NCI-H446 (cell line): ENCODE measurements at places on chromosomes 5 and 9.
A peak's percentile ranks its signal among the peaks of the same experiment; 100 is the strongest.

DNA sequence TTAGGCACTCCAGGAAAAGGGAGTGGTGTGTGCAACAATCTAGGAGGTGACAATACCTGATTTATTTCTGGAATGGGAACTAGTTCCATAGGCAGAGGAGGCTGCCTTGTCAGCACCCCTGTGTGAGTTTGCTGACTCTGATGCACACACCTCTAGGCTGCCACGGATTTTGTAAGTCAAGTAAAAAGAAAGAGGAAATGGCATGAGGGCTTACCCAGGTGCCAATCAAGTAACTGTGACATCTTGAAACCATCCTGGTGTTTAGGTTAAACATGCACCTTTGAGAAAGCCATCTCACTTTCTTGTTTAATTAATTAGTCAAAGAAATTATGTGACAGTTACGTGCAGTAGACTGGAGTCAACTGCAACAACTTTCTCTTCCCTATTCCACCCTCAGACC is 32.3 kb upstream of the FAM81B start:
- no peak for DNase-seq

- no peak for DNase-seq
Measured at GRCh38 chr5:2917093-2917492, 165.6 kb upstream of the IRX2 start.

DNA sequence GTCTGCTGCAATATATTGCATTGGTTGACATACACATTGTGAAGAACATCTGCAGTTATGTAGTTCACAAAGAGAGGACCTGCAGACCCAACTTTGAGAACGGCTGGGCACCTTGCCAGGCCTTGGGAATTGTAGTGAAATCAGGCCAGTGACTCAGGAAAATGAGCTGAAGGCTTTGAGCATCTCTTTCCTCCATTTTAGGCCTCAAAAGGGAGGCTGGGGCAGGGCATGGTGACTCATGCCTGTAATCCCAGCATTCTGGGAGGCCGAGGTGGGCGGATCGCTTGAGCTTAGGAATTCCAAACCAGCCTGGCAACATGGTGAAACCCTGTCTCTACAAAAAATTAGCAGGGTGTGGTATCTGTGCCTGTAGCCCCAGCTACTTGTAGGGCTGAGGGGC is 1.4 kb upstream of the IPPK start:
- DNase-seq: no peak

DNA sequence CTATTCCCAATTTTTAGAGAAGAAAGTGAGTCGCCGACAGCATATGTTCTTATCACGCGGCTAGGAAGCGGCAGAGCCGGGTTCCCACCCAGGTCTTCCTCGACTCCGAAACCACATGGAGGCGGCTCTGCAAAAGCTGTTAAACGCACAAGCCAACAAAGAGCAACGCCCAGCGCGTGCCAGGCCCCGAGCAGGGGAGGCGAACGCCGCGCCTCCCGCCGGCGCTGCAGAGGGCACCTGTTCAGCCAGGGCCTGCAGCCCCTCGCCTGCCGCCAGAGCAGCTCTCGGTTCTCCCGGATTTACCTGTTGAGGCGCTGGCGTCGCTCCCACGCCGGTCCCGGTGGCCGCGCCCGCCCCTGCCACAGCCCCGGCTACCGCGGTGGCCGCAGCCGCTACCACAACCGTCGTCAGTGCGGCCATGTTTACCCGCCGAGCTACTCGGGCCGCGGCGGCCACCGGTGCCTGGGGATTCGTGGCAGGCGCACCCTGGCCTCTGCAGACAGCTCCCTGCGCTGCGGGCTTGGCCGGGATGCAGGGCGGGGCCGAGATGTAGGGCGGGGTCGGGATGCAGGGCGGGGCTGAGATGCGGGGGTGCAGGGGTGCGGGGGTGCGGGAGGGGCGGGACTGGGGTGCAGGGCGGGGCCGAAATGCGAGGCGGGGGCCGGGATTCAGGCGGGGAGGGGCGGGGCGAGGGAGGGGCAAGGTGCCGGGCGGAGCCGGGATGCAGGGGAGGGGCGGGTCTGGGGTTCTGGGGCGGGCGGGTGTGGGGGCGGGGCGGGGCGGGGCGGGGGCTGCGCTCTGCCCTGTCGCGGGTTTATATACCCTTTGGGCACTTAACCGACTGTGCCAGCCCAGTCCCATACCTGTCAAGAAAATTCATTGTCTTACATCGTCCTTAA is at the start of gene CCDC112:
TSS of gene CCDC112 (minus strand) at position 531 of the 899 bp plus-strand sequence. CDS start at position 420, 111 bp downstream.
- peak; percentile 86 for DNase-seq

DNA sequence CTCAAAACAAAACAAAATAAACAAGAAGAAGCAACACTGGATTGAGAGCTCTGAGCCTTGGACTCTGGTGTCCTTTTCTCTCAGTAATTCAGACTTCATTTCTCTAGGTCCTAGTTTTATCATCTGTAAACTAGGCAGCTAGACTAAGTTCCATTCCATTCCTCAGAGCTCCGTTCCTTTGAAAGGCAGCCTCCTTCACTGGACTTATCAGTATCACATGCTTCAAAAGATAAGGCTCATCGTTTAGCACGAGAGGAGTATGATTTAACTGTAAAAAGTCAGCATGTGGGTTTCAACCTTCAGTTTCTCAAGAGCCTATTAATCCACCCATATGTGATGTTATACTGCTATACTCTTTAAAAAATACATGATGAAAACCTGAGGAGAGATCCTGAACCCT is 1.6 kb downstream of the ATP10B start:
- no peak for DNase-seq

GRCh38 chr9:128286440-128286839 is 10.4 kb downstream of the SWI5 start:
- peak; percentile 55 for DNase-seq

GRCh38 chr5:72114629-72115028 is 7.4 kb downstream of the MAP1B start:
- no peak for DNase-seq

DNA sequence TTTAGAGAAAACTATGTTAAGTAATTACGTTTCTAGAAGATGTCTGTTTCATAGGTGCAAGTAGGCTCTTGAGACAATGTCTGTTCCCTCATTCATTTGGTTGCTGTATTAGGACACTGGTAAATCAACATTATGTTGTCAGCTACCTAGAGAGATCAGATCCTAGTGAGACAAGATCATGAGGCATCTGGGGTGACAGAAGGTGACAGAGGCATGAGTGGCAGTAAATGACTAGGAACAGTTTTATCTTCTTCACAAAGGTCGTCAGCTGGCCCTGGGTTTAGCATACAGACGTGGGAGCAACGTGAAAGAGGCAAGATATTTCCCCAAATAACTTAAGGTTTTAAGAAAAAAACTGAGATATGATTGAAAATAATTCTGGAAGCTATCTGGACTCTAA is 1926.3 kb upstream of the WWC1 start:
- DNase-seq: no peak

GRCh38 chr5:120447706-120448239 is 16.3 kb upstream of the PRR16 start:
- no peak for DNase-seq

DNA sequence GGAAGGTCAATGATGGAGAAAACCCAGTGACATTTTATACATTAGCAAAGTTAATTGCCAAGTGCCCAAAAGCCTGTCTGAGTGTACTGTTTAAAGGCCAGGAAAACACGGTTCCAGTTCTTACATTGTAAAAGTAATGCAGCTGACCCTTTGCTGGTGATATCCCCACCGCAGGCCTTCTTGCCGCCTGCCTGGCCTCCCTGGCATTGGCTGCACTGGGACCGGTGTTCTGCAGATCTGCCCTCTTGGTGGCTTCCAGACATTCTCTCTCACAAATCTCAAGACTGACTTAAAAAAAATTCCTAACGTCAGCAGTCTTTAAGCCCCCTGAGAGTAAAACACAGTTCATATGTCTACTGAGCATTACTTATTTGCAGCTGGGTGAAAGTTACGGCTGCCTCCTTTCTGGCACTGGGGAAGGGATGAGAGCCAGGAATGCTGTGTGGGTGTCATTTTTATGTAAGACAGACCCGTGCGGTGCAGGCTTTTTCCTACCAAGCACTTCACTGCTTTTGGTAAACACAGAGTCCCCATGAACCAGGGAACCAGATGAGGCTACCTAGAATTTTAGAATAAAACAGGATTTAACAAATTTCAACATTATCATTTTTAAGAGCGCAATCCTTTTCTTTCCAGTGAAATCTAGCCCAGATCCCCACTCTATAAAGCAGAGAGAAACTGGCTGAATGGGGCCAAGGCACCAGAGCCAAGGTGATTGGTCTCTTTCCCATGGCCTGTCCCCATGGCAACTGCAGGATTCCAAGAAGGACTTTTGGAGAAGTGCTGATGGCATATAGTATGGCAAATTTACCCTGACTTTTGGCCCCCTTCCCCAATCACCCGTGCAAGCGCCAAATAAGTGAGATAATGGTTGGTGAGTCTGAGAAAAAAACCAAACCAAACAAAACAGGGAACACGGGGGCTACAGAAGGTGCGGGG is 80.8 kb downstream of the LMNB1 start:
- DNase-seq: peak; percentile 23

DNA sequence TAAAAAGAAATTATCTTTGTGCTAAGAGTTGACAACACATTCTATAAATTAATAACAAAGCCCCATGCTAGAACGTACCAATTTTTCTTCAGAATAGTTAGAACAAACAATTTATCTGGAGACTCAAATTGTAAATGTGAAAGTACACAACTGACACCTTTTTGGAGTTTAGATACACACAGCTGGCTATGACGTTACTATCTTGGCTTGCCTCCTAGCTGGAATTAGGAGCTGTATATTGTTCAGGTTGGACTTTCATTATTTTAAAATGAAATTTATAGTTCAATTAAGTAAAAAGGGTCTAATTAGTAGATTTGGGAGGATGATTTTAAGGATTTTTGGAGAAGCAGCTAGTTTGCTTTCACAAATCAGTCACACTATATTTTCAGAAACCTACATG is 393.9 kb upstream of the RIOK2 start:
- DNase-seq: no peak

GRCh38 chr9:16885931-16886330 is 15.5 kb upstream of the BNC2 start:
- DNase-seq: no peak

DNA sequence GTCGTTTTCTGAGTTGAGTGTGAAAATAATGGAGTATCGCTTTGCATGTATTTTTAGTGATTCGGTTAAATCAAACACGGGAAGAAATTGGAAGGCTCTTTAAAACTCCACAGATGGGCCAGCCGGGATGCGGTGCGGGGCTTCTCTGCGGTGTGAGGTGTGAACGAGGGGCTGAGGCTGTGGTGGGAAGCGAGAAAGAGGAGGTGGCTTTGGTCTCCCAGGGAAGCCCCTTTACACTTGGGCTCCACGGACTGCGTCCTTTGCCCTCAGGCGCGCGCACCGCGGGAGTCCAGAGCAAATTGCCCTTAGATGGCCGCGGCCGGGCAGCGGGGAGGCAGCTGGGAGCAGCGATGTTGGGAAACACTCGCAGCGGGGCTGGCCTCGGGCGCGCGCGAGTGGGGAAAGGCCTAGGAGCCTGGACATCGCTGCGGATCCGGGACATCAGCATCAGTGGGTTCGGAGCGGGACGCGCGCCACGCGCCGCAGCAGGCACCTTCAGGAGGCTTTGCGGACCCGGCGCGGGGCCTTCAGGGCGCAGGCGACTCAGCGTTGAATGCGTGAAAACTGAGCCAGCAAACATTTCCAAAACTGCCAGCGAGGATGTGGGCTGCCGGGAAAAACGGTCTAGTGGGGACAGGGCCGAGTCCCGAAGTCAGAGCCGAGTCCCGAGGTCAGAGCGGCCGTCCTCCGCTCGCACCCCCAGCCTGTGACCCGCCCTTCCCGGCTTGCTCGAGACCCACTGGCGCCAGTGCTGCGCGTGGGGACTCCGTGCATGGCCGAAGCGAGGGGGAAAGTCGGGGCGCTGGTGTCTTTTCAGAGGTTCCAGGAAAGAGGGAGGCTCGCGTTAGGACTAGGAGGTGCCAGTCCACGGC is 6.5 kb downstream of the IRX1 start:
- no peak for DNase-seq

GRCh38 chr5:36944607-36945225 is 68.1 kb downstream of the NIPBL start:
- peak; percentile 87 for DNase-seq

- no peak for DNase-seq
Measured at GRCh38 chr5:84725946-84726570, 341.4 kb upstream of the EDIL3 start.

GRCh38 chr5:180820788-180821321 is 18.2 kb upstream of the MGAT1 start:
- no peak for DNase-seq

GRCh38 chr9:99118782-99119466 is 14.0 kb downstream of the TGFBR1 start:
- DNase-seq: no peak

DNA sequence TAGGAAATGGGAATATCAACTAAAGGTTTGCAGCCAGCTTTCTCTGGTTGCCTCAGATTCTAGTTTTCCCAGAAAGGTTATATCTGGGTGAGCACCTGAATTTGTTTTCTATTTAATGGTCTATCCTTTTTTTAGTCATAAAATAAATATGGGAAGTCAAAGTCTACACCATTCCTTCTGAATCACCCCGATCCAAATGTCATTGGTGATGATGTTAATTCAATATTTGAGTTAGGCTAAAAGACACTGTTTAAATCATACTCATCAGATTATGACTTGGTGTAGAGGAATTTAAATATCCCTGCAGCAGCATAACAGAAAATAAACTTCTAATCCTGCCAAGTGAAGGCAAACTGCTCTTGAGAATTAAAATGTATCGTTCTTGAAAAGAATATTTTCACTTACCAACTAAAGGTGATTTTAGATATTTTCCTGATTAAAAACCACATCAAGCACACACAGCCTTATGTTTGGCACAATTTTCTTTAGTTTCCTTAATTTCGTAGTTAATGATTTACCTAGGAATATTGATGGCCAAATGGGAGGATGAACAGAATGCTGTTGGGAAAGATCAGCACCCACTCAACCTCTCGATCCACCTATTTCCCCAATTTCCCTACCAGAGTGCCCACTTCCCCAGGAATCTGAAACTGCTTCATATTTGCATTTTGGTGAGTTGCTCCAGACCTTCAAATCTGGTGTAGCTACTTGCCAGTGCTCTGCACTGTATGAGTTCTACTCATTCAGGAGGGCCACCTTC is 103.1 kb upstream of the TSLP start:
- no peak for DNase-seq

DNA sequence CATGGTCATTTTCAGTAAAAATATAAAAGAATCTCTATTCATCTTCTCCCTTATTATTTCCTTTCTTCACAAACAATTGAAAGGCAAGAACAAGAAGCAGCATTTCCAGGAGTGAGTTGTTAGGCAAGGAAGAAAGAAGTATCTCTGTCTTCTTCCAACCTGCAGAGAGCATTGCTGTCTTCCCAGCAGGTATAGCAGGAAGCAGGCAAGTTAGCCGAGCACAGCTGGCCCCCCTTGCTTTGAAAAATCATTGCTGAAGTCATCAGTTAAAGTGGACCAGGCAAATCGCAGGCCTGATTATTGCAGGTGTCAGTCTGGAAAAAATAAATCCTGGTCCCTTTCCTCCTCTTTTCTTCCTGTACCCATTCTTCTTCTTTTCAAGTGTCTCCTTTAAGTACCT is 353.1 kb upstream of the BRINP1 start:
- no peak for DNase-seq

- peak; percentile 25 for DNase-seq
Measured at GRCh38 chr5:22757776-22758175, 95.4 kb downstream of the CDH12 start.

- DNase-seq: peak; percentile 84
Measured at GRCh38 chr9:10268531-10269485, 344.0 kb downstream of the PTPRD start.
